Urothelium cell line (cell line): ENCODE measurements at places on chromosomes 7 and 10.

GRCh38 chr7:158111906-158112570 lies 475.6 kb downstream of the PTPRN2 start:
- no peak for DNase-seq

DNA sequence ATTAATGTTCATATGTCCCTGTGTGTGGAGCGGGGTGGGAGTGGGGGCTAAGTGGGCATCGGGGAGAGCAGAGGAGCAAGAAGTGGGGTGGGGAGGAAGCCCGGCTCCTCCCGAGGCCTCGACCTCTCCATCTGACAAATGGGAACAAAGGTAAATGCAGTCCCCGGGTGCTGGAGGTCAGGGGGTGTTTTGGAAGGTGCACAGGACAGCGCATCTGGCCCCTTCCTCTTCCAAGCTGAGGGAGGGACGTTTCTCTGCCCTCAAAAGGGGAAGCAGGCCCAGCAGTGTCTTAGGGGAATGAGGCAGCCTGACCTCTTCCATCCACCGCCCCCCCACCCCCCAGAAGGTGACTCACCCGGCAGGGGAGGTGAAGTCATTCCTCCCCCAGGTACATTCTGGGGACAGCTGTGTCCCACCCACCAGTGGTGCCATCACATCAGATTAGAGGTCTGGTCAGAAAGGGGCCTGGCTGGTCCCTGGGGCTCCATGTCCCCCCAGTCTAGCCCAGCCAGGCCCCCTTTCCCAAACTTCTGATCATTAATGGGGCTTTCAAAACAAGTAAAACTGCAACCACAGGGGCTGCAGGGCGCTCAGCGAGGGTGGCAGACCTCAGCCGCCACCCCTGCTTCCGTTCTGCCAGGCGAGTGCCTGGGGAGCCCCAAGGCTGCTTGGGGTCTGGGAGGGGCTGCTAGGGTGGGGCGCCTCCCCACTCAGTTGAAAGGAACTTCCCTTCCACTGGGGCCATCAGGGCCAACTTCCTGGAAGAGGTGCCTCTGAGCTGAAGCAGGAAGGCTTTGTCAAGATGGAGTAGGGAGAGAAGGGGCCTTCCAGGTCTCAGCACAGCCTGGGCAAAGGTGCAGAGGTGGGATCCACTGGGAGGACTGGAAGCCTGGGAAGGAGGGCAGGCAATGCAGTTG lies 10.8 kb downstream of the LFNG start:
- peak; percentile 92 for DNase-seq

DNA sequence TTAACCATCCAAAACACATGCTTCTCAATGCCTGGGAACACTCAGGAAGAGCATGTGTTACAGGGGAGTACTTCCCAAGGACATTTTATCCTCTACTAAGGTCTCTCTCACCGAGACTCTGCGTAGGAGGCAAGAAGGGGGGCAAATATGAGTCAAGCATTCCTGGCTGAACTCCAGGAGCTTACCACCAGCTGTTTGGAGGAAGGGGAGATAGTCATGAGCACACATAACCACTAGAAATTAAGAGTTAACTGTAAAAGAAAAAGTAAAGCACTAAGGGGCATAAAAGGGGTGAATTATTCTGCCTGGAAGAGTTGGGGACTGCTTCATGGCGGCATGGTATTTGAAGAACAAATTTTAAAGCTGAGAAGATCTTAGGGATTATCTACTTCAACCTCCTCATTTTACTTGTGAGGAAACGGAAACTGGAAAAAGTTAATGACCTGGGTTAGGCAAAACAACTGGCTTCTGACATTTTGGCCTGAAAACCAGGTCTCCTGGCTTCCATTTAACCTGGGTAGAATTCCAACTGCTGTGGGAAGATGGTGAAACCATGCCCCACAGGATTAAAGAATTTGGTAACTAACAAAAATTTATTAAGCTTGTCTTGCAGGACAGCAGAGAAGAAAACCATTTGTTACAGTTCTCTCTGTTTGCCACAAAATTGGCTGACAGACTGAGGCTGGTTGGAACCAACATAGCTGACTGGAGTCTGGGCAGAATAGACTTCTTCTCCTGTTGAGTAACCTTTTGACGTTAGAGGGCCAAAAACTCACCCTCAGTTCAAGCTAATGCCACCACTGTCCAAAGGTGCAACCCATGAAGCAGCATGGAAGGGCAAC lies 85.5 kb downstream of the SLC25A13 start:
- peak; percentile 89 for DNase-seq

DNA sequence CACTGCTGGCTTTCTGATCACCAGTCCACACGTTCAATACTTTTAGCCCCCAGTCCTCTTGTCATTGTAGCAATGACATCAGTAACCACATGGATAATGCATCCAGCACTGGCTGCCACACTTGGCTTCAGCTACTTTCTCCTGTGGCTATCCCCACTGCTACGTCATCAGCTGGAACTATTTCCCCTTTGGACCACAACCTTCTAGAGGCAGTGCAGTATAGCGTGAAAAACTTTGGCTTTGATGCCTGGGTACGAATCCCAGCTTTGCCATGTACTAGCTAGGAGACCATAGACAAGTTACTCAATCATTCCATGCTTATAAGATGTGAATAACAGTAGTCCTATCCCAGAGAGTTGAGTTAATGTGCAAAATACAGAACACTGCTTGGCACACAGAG lies 63.2 kb downstream of the CCDC3 start:
- no peak for DNase-seq

DNA sequence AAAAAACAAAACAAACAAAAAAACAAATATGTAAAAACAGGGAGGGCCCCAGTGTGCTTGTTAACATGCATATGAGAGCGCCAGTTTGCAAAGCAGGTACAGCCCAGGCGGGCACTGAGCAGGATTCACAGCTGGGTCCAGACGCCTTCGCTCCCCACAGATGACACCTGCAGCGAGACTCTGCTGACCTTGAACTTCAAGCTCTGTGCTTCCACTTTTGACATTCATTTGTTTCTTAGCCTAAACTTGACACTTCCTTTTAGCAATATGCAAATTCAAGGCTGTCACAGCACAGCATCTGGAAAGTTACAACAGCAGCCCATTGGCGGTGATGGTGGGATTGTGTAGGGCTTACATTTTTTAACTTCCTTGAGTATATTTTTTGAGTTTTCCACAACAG lies 88.8 kb upstream of the TNS3 start:
- DNase-seq = no peak

GRCh38 chr10:29795850-29796249 lies 161.1 kb upstream of the SVIL start:
- peak; percentile 35 for DNase-seq

DNA sequence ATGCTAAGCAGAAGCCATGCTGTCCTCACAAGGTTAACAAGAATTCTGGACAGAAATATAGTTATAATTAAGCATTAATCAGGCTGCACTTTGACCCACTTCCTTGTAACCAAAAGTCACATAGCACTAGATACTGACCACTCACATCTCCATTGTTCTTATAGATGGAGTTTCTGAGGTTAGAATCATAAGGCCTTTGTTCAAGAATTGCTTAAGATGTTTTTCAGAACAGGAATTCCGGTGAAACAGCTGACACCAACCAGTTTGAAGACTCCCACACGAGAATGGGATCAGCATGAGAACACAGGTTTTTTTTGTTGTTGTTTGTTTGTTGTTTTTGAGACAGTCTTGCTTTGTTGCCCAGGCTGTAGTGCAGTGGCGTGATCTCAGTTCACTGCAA lies 488.3 kb upstream of the NRP1 start:
- DNase-seq = no peak

GRCh38 chr10:34880817-34881216 lies 65.7 kb upstream of the PARD3 start:
- DNase-seq = no peak

DNA sequence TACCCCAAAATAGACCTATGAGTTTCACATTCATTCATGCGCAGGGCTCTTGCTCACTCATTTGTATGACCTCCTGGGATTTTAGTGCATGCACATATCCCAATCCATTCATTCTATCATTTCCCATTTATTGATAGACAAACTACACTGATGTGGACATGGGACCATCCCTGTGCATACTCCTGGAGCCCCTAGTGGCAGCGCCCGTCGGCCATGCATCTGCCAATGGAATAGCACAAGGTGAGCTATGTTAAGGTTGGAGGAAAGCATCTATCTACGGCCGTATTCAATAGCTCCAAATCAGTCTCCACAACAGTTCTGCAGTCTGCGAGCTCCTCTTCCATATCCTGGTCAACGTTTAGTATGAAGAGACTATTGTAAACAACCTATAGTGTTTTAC lies 31.7 kb upstream of the FIGNL1 start:
- DNase-seq = no peak

- DNase-seq = no peak
These were observed 146.5 kb downstream of the ARID5B start for GRCh38 chr10:62047960-62048383.

DNA sequence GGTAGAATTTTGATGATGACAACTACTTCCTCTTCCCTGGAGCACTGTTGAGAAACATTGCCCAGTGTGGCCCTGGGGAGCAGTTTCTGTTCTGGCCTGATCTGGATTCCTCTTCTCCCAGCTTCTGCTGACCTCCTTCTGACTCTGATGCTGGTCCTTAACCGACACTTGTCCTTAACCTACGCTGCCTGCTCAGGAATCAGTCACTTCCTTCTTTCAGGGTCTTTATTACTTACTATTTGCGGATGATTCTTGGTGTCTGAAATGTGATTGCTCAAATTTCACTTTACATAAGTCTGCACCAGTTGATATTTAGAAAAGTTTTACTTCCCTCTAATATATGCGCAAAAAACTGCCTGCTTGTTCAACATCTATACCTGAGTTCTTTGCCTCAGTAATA lies 164.1 kb downstream of the PTEN start:
- no peak for DNase-seq

- no peak for DNase-seq
These were observed 9.8 kb upstream of the CDHR1 start for GRCh38 chr10:84184517-84184916.

- no peak for DNase-seq
These were observed 14.0 kb downstream of the MET start for GRCh38 chr7:116686033-116686432.

DNA sequence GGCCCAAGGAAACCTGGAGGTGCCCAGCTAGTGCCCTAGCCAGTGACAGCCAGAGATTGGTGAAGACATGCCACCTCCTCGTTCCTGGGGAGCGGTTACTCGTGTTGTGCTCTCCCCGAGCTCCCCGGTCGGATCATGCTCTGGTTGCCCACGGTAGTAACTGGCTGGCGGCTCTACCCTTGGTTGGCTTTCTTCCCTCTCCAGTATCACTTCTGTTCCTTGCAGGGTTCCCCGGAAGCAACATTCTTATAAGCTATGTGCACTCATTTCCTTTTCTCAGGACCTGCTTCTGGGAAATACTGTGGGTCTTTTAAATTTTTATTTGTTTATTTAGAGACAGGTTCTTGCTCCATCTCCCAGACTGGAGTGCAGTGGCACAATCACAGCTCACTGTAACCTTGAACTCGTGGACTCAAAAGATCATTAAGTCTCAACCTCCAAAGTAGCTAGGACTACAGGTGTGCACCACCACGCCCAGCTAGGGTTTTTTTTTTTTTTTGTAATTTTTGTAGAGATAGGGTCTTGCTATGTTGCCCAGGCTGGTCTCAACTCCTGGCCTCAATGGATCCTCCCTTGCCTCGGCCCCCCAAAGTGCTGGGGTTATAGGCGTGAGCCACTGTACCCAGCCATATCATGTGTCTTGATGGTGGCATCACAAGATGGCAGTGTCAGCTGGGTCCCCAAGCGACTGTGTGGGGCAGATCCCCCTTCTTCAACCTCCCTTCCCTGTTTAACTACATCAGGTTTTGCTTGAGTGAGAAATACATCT lies 6.9 kb upstream of the CALHM1 start:
- DNase-seq = no peak

DNA sequence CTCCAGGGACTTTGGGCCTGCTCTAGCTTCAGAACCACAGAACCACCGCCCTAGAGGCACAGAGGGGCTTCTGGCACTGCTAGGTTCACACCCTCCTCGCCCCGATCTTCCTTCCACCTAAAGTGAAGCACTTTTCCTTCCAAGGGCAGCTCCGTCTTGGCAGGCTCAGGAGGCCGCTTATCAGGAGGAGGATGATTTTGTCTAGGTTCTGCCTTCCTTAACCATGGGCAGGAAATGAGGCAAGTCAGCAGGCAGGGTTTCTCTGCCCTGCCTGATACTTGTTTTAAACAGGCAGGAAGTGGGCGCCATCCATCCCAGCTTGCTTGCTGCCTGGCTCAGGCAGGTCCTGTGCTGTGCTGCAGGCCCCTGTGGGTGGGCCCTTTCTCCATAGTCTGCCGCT lies 8.3 kb upstream of the ATP6V0E2 start:
- no peak for DNase-seq

GRCh38 chr10:70874061-70874460 lies 14.3 kb downstream of the PCBD1 start:
- DNase-seq = no peak

- no peak for DNase-seq
These were observed 79.3 kb upstream of the PDGFA start for GRCh38 chr7:598899-599298.

DNA sequence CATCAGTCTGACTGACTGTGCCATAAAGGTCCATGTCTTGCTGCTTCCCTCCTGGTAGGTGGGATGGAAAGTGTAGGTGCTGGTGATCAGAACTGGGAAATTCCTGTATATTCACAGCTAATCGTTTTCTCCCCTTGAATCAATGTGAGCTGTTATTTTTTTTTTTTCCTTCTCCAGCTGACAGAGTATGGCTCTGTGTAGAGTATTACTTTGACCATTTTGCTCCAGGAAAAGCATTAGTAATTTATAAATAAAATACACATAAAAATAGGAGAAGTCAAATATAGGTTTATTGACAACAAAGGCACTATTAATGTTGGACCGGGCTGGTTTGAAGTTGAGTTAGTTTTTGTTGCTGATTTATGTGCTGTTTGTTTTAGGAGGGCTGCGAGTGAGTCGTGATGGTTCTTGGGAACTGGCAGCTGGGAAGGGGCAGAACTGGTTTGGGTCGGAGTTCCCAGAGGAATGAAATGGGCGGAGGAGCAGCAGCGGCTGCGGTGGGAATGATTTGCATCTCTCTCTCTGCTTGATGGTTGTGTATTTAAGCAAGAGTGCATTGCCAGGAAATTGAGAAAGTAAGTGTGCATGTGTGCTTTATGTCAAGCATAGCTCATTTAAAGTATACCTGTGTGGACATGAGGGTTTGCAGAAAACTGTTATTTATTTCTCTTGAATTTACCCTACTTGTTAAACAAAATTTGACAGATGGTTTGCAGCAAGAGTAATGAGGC lies 80.9 kb downstream of the LRMDA start:
- no peak for DNase-seq

GRCh38 chr10:23804125-23804524 lies 365.2 kb downstream of the OTUD1 start:
- DNase-seq = no peak

GRCh38 chr10:80078448-80079311 lies at the start of gene TMEM254:
Gene TMEM254 (plus strand): TSS chr10:80078665. CDS start chr10:80078700, 35 bp downstream.
- peak; percentile 95 for DNase-seq
